ENCODE measurements at places on chromosomes 5 and 9.

- peak; percentile 49 for DNase-seq
These were observed 102.5 kb upstream of the GABRP start for GRCh38 chr5:170681013-170681433.

DNA sequence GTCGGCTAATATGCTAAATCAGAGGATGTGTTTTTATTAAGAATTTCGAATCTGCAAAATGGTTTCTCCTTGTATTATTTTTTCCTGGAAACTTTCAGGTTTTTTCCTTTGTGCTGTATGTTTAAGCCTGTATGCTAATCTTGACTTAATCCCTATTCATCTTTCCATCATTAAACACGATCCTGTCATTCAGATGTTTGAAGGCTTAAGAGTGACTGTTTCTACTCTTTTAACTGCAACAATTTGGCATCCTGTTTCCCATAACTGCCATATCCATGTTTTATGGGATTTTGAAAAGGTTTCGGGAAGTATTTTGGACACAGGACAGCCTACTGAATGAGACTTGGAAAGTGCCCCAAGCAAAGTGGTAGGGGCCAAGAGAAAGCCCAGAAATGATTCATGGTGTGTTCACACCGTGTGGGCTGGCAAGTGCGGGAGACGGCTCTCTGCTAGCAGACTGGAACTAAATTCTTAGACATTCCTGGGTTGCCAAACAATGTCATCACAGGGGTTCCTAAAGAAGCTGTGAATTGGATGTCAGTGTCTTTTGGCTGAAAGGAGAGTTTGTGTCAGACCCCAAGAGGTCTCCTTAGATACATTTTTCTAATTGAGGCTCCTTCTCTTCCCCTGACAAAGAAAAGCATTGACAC lies 125.4 kb upstream of the ADAMTS16 start:
- DNase-seq, result no peak

GRCh38 chr9:122246666-122247065 lies 17.9 kb upstream of the LHX6 start:
- DNase-seq, result no peak

GRCh38 chr9:38747067-38747466 lies 27.1 kb upstream of the FAM240B start:
- no peak for DNase-seq

DNA sequence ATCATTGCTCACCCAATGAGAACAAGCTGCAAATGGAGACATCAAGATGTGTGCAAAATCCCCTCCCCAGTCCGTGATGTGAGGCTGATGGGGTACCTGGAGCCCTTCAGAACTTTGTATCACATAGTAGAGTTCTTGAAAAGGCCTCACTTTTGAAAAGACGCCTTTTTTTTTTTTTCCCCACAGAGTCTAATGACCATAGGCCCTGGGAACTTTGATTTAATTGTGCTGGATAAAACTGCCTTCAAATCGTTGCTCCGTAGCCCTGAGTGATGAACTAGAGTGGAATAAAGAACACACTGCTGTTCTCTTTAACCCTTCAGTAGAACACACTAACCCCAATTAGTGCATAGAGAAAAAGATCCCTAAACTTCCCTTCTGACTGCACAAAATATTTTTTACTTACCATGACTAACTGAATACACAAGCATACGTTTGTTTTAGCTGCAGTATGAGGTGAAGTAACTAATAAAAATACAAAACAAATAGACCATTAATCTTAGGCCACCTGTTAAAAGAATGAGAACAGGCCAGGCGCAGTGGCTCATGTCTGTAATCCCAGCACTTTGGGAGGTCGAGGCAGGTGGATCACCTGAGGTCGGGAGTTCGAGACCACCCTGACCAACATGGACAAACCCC lies 15.1 kb downstream of the PSAT1 start:
- no peak for DNase-seq

- no peak for DNase-seq
These were observed 78.4 kb upstream of the ITGA1 start for GRCh38 chr5:52709167-52709925.

- no peak for DNase-seq
These were observed 223.4 kb downstream of the DRD1 start for GRCh38 chr5:175220549-175220948.
